ENCODE measurements at places on chromosomes 2 and 18.
A peak's percentile ranks its signal among the peaks of the same experiment; 100 is the strongest.

DNA sequence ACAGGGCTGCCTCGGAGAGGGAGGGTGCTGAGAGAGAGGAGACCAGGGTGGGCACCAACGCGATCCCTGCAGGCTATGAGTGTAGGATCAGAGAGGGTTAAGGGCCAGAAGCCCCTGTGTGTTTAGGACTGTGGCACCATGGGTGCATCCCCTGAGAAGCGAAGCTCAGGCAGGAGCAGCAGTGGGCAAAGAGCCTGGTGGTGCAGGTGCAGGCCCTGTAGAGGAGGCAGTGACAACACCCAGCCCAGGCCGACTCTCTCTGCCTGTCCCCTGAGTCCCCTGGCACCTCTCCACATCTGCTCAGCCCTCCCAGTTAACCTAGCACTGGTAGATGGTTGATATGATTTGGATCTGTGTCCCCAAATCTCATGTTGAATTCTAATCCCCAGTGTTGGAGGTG, 139.8 kb downstream of the RNF152 start:
- no peak for DNase-seq

DNA sequence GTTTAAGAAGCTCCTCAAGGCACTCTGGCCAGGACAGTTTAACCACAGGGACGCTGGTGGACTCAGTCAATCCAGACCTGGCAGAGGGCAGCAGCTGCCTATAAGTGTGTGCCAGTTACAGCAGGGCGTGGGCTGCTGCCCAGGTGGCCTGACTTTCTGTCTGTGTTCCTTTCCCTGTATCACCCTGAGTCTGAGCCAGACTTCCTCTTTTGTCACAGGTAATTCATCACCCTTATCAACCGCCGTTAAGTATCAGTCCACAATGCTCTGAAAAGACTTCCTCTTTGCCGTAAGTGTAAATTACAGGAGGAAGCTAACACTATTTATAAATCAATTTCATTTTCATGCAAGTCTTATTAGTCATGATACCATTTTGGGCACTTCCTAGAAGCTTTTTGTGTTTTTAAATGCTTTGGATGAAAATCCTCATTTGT, 7.0 kb downstream of the LPIN1 start:
- no peak for DNase-seq

GRCh38 chr2:176035013-176035691, 33.1 kb upstream of the LNPK start:
- peak; percentile 44 for DNase-seq

- DNase-seq = no peak
Observed at GRCh38 chr2:228268301-228268700, 86.8 kb upstream of the SPHKAP start.

GRCh38 chr18:57445488-57446319, 10.5 kb downstream of the ONECUT2 start:
- no peak for DNase-seq

DNA sequence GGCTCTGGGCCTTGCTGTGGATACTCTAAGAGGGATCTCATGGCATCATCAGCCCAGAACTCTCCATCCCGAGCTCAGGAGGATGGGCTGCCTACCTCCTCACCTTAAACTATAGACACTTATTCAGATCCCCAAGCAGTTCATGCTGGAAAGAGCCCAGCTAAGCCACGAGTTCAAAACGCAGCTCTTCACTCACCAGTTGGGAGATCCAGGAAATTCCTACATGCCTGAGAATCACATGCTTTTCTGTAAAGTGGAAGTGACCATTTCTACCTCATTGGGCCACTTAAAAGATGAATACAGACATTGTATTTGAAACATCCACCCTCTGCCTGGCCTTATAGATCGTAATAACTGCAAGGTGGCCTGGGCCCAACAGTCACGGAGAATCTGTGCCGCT, 6.6 kb downstream of the ATOH8 start:
- no peak for DNase-seq

GRCh38 chr2:236848501-236848900, 237.2 kb upstream of the COPS8 start:
- no peak for DNase-seq

DNA sequence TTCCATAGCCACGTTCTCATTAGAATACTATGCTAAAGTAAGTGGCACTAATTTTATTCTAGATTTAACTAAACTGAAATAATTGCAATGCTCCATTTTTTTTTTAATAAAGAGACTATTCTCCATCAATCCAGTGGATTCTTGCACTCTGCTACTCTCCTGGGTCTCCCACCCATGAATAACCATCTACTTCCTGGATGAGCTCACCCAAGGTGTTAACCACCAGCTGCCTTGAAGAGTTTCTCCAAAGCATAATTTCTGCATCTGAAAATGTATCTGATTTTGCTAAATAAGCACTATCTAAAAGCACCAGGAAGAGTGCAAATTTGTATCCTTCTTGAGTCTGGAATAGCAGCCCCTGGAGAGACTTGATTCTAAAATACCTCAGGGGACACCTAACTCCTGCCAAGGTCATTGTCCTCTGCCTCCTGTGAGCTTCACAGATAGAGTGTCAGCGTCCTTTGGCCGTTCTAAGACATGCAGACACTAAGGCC, 41.6 kb upstream of the SH3BP4 start:
- no peak for DNase-seq

GRCh38 chr2:27652790-27653189, 10.6 kb downstream of the SUPT7L start:
- DNase-seq = no peak

DNA sequence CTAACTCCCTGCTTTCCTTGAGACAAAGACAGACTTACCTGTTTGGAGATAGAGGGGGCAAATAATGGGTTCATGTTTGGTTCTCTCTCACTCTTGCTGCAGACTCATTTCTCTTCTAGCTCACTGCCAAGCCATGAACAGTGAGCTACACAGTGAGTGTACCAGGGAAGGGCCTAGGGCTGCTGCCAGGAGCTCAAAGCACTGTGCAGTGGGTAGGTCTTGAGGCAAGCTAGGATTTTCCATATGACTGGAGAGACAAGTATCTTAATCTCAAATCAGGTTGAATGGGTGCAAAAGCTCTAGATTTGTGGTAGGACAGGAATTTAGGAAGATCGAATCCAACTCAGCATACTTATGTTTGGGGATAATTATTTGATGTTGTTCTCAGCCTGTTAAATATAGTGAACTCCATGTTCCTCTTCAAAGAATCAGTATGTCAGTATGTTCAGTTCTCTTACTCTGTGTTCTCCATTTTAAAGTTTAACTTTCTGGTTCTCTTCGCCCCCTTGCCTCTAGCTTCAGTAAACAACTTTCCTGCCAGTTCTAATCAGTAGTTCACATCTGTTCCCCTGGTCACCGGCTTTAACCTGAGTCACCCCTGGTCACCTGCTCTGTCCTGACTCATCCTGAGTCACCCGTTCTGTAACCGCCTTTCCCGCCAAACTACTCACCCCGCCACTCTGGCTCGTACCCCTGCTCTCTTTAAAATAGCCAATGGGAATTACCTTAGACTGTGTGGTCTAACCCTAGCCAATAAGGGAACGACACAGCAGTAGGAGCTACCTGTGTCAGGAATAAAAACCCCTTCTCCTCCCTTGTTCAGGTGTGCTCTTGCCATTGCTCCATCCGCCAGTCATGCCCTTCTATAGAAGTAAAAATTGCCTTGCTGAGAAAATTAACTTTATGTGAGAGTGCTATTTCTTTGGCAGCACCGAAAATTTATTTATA, 21.9 kb downstream of the SLC25A52 start:
- DNase-seq = no peak

DNA sequence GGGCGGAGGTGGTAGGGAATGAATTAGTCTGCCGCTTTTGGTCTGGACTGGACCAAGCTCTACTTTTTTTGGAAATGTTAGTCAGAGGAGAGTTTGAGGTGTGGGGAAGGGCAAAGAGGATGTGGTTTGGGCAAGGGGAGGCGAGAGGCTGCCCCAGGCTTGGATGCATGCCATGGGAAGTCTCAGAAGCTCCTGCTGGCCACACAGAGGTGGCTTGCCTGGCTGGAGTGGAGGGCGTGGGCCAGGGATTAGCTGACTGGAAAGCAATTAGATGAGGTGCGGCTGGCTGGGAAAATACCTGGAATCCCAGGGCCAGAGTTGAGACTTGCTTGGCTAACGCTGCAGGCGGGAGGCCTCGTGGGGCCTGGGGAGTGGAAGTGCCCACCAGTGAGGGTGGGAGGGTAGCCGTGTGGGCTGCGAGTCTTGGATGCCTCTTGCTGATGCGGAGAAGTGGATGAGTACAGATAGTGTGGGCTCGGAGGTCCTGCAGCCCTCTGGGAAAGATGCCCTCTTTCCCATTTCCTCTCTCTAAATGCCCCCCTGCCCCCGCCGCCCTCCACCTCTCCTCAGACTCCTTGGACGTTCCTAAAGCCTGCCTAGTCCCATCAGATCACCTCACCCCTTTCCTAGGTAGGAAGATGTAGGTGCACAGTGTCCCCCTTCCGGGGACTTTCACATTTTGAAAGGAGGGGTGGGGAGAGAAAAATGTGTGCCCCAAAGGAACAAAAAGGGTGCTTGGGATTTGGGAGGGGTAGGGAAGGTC, 117.6 kb downstream of the SMAD7 start:
- no peak for DNase-seq

GRCh38 chr18:78150590-78150989, 829.0 kb upstream of the SALL3 start:
- no peak for DNase-seq

GRCh38 chr2:216839688-216840087, 20.2 kb downstream of the TNP1 start:
- peak; percentile 95 for DNase-seq

- no peak for DNase-seq
Observed at GRCh38 chr2:39805936-39806608, 27.0 kb upstream of the THUMPD2 start.

DNA sequence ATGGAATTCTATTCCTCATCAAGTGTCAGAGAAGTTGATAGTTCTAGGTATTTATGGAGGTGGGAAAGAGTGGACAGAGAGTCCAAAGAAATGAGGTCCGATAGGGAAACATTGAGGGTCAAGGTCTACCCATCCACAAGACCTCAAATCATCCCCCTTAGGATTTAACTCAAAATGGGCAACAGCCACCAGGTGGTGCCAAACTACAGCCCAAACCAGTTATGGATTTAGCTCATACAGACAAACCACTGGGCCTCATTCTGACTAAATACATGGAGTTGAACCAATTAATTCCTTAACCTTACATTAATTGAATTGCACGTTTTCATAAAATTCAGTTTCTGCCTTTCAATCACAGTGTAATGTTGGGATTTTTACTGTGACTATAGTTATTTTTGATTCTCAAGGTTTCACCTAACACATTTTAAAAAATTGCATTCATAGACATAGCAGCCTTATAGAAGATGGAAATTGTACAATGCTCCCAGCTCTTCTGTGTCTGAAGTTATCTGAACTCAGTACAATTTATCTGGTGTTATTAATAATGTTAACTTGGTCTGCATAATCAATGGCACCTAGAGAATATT, 98.2 kb upstream of the HNMT start:
- peak; percentile 60 for DNase-seq

GRCh38 chr2:172296267-172297046, 130.9 kb upstream of the ITGA6 start:
- no peak for DNase-seq

DNA sequence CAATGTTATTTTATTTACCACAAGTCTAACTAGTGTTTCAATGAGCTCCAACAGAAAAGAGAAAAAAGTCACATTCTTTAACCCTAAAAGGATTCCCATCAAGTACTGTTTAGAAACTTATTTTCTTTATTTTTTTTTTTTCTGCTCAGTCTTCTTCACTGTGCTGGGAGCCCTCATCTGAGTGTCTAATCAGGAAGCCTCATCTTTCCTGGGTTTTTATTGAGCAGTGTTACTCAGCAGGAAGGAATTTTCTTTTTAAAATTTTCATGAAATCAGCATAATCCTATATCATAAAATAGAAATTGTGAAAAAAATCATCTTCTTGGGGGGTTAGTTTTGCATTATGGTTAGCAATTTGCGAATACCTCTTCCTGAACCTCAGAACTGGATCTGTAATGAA, 453.8 kb downstream of the CDH2 start:
- DNase-seq = no peak

DNA sequence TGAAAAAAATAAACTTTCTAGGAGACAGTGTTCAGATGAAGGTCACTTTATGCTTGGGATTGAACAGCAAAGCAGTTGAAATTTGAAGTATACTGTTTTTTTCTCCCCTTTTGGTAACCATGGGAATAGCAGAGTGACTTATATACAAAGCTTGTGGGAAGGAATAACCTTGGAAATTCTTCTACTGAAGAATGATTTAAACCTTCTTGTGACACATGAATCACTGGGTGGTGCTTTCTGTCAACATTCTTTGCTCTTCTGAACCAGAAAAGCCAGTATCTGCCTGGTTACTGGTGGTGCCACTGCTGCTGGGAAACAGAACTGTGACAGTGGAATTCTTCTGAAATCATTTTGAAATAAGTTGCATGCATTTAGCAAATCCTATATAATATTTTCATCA, 39.4 kb upstream of the RND3 start:
- DNase-seq = no peak

GRCh38 chr18:63312019-63312409, 7.6 kb downstream of the BCL2 start:
- no peak for DNase-seq

GRCh38 chr2:99776906-99777646, 287.3 kb upstream of the REV1 start:
- no peak for DNase-seq

DNA sequence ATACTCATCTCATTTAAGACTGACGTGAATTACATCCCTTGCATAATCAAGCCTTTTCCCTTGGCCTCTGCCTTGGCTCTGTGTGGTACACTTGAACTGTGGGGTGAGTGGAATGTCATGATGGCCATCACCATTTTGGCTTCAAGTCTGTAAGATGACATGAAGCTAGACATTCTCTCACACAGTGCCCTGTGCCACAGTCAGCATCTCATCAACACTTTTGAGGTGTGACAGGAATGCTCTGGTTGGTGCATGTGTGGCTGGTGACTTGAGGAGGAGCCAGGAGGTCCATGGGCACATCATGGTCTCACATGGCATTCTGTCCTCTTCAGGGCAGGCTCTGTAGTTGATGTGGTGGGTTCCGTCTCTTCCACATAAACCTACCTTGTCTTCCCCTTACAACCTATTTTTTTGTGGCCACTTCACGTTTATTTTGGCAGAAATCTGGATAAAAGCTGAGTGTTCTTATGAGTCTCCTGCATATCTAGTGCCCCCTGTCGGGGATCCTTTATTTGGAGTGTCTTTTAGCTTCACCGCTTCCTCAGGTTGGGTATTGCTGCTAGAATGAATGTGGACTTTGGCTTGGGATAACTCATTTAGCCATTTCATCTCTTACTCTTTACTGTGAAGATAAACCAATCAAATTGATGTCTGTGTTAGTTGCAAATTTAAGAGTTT, 28.1 kb downstream of the MAP4K4 start:
- DNase-seq = no peak

- no peak for DNase-seq
Observed at GRCh38 chr2:88654714-88655113, 27.4 kb upstream of the EIF2AK3 start.

GRCh38 chr2:69997015-69997830, 35.8 kb upstream of the ASPRV1 start:
- DNase-seq = no peak
